ENCODE measurements at places on chromosomes 1 and 21. TPM values are rescaled to one million over a fixed set of nuclear protein-coding genes. Genes with fewer than 3 reads are reported as not detected.

LCE2C gene
- polyA plus RNA-seq, result not detected

AGMAT gene
- polyA plus RNA-seq, result 0.06 TPM

TMEM200B gene
- polyA plus RNA-seq, result 3.3 TPM

- no peak for DNase-seq
These were observed 7.9 kb upstream of the OR2B11 start for GRCh38 chr1:247465796-247466195.

GRCh38 chr1:53449693-53450092 is 9.5 kb upstream of the DMRTB1 start:
- DNase-seq, result no peak

DNA sequence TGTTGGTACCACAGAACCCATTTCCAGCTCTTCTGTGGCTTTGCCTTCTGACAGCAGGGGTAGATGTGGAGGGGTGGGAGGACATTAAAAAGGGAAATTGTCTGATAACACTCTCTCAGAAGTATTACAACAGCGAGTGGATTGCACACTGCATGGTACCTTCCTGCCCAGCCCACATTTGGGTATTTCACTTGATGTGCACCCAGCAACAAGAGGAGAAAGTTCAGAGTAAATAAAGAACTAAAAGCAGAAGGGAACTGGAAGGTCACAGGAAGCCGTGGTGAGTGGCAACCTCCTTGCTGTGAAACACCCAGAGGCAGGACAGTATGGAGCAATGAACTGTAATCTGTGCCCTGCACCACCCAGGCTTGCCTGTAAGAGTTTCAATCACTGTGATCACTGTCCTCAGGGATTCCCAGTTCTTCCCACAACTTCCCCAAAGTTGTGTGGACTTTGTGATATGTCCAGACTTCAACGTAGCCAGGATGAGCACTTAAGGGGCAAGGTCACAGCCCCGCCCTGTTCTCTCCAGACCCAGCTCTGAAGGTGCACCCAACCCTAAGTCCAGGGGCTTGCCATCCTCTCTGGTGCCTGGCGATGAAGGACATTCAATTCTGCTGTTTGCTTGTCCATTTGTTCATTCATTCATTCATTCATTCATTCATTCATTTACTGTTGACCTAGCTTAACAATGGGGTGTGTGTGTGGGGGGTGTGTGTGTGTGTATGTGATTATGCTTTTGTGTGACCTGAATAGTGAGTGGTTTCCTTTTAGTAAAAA is 18.7 kb upstream of the F5 start:
- no peak for DNase-seq

SHISAL2A gene
- not detected for polyA plus RNA-seq

OXCT2 gene
- 1.5 TPM for polyA plus RNA-seq

GRCh38 chr1:151128800-151129199 is 17.6 kb downstream of the SEMA6C start:
- DNase-seq, result no peak

- DNase-seq, result no peak
These were observed 8.9 kb downstream of the SLC6A17 start for GRCh38 chr1:110159168-110159567.

DENND2D gene
- polyA plus RNA-seq, result 2.3 TPM

- DNase-seq, result no peak
These were observed 5.2 kb downstream of the ADAMTS5 start for GRCh38 chr21:26961698-26962097.

GRCh38 chr21:39159342-39160063 is 23.7 kb downstream of the PSMG1 start:
- DNase-seq, result no peak

LCE1F gene
- not detected for polyA plus RNA-seq

GRCh38 chr1:60903591-60903990 is 178.8 kb upstream of the NFIA start:
- DNase-seq, result peak; percentile 70

- no peak for DNase-seq
These were observed 84.7 kb upstream of the IRF2BP2 start for GRCh38 chr1:234694661-234695060.

DNA sequence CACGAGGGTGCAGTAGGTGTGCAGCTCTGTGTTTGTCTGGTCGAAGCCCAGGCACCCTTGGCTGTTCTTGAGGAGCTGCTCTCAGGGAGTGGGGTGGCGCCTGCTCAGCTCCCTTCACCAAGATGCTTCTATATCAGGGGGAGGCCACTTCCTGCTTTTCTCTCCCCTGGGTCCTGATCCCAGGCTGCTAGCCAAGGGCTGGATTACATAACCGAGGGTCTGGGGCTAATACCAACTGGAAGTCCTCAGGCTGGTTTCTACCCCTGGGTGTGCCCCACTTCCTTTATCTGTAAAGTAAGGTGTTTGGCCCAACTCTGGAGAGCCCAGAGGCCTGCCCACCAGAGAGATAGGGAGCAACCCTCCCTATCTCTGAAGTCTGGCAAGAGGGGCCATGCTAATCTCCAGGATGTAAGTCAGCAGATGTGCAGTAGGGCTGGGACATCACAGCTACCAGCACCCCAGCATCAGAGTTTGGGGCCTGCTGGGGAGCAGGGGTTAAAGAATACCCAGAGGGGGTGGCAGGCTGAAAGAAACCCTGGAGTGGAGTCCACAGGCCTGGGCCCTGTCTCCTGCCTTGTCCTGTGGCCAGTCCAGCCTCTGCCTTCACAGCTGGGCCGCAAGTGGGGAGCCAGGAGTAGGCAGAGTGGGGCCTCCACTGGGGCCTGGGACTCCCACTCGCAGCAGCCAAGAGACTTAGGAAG is 2.1 kb downstream of the SELENBP1 start:
- DNase-seq, result peak; percentile 69

GRCh38 chr1:237041461-237041794 is 556 bp upstream of the RYR2 start:
- DNase-seq, result no peak

PCP4L1 gene
- 0.29 TPM for polyA plus RNA-seq

CCDC30 gene
- polyA plus RNA-seq, result 0.73 TPM

DNA sequence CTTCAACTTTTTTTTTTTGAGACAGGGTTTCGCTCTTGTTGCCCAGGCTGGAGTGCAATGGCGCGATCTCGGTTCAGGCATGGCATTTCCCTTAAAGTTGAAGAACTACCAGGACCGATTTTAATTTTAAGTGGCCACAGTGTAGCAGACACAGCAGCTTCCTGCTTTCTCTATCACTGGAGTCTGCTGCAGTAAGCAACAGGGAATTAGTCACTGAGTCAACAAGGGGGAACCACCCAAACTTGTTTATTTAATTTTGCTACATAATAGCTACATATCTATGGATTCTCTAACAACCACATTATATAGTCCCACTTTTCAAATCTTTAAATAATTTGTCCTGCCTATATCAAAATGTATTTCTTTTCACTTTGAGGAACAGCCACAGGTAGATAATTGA is 12.5 kb upstream of the TNNI3K start:
- no peak for DNase-seq

RIMKLA gene
- 1.0 TPM for polyA plus RNA-seq

- peak; percentile 53 for DNase-seq
These were observed 111.7 kb upstream of the IRF2BP2 start for GRCh38 chr1:234721476-234722269.

GRCh38 chr1:3586986-3587759 is 24.1 kb downstream of the MEGF6 start:
- no peak for DNase-seq

GRCh38 chr21:18245464-18245967 is 883 bp downstream of the CHODL start:
- DNase-seq, result no peak

RBP7 gene
- 106 TPM for polyA plus RNA-seq

DNA sequence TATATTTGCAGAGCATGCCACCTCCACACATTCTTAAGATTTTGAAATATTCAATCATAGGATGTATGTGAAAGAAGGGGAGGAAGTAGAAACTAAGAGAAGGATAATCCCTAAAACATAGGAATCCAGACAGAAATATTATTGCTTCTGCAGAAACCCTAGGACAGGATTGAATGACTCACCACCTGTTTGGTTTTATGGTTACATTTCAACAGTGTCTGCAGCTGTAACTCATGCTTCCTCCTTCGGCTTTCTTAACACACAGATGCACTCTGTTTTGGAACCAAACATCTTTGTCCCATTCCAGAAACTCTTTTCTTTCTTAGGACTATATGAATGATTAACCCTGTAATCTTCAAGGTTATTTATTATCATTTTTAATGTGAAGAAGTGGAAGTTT is 20.7 kb downstream of the RGS7 start:
- no peak for DNase-seq

FNBP1L gene
- 17.9 TPM for polyA plus RNA-seq

TACSTD2 gene
- 0.28 TPM for polyA plus RNA-seq

- DNase-seq, result no peak
These were observed 16.1 kb upstream of the LDLRAP1 start for GRCh38 chr1:25527226-25527846.

DNA sequence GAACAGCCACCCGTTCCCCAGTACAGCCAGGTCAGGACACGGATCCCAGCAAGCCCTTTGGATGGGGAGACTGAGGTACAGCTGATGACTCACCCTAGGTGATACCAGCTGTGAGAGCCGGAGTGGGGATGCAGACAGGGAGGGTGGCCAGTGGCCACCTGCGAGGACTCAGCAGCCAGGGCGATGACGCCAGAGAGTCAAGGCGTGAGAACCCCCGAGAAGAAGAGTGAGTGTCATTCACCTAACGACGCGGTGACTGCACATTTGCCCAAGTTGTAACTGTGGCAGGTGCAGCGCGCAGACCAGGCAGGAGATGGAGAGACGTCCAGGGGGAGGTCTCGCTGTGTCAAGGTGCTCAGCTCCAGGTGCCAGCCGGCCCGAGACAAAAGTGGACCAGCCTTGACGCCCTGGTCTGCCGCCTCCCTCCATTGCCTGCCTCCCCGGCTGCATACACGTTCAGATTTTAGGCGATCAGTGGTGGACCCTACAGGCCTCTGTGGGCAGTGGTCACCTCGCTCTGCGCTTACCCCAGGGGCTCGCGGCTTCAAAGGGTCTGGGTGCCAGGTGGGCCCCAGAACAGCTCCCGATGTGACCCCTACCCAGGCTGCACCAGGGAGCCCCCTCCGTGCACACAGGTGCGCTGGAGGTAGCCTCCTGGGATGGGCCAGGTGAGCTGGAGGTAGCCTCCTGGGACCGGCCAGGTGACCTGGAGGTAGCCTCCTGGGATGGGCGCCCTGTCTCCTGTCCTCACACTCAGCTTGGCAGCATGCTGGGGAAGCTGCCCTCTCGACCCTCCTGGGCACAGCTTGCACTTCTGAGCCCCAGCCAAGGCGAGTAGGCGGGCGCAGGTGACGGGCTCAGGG is 11.9 kb downstream of the LRRC3 start:
- no peak for DNase-seq

DNA sequence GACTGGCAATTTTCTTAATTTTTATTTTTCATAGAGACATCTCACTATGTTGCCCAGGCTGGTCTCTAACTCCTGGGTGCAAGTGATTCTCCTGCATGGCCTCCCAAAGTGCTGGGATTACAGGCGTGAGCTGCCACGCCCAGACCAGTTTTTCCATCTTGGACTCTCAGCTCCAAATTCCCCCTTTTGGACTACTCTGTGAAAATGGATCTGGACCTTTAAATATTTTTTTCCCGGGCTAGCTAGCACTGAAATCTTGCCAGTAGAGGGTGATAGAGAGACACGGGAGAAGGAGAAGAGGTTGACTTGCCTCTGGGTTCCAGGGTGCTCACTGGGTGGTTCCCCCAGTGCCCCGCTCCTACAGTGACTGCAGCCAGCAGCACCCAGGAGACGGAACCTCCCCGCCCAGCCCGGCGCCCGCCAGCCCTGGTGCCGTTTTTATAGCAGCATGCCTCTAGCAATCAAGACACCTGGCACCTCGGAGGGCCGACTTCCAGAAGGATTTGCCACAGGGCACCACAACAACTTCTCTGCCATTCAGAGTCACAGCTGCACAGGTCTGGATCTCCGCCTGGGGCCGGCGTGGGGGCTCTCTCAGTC is 34.7 kb upstream of the SCCPDH start:
- DNase-seq, result peak; percentile 64

GRCh38 chr1:63068626-63069025 is 253.7 kb upstream of the FOXD3 start:
- no peak for DNase-seq

- DNase-seq, result no peak
These were observed 8.8 kb upstream of the KLHL12 start for GRCh38 chr1:202935844-202936243.

TNFSF18 gene
- polyA plus RNA-seq, result not detected

GRCh38 chr1:153395776-153396175 is 4.9 kb upstream of the S100A8 start:
- no peak for DNase-seq

- peak; percentile 23 for DNase-seq
These were observed 45.0 kb upstream of the KIRREL1 start for GRCh38 chr1:157948312-157949073.

DNA sequence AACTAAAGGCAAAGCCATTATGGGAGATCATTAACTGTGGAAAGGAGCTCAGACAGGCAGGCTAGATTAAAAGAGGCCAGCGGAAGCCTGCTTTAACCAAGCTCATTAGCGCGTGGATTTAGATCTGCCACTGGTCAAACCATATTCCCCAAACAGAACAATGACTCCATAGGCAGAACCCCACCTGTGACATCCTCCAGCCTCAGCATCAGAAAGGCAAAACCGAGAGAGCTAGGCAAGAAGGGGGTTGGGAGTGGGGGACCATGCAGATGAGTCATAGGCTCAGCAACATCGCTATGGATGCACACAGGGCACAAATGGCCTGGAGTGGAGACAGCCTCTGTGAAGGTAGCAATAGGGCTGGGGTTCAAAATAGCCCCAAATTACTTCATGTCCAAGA is 20.6 kb downstream of the MKNK1 start:
- DNase-seq, result no peak

- no peak for DNase-seq
These were observed 53.0 kb downstream of the PBX1 start for GRCh38 chr1:164611754-164612642.

- no peak for DNase-seq
These were observed 28.6 kb upstream of the MAP10 start for GRCh38 chr1:232776526-232777106.

CCDC17 gene
- polyA plus RNA-seq, result 5.0 TPM

DNA sequence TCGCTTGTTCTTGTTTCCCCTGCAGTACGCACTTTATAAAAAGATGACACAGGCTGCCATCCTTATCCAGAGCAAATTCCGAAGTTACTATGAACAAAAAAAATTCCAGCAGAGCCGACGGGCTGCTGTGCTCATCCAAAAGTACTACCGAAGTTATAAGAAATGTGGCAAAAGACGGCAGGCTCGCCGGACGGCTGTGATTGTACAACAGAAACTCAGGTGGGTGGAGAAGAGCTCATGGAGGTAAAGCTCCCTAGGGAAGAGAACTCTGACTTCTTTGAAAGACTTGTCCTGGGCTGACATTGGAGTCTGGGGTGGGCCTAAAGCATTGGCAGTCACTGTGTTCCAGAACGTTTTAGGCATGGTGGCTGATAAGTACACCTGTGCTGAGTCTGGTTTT is 19.9 kb upstream of the VAMP3 start:
- DNase-seq, result no peak

TSPEAR gene
- polyA plus RNA-seq, result under 0.01 TPM

DNA sequence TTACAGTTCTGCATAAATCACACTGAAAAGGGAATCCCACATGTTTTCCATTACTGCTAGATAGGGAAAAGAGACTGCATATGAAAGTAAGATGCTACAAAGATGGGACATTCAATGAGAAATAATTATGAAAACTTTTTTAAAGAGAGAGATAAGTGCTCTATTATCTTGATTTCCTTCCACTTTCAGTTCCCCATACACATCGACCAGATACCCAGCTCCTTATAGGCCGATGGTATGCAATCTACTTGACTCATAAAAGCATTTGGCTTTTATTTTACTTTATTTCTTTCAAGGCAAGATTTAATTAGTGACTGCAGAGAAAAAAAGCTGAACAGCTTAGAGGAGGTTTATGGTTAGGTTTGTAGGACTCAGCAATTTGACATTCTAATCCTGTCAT is 13.1 kb downstream of the BRINP2 start:
- DNase-seq, result no peak

BACE2 gene
- 19.7 TPM for polyA plus RNA-seq

- no peak for DNase-seq
These were observed 132.2 kb downstream of the PSMG1 start for GRCh38 chr21:39050841-39051587.

PRAMEF14 gene
- polyA plus RNA-seq, result not detected
